ENCODE measurements at places on chromosomes 3 and 15.

GRCh38 chr3:127630811-127631714 is 2.1 kb downstream of the PODXL2 start:
- peak; percentile 85 for DNase-seq

GRCh38 chr3:65660000-65660598 is 378.6 kb downstream of the MAGI1 start:
- no peak for DNase-seq

GRCh38 chr3:61422945-61423673 is 138.3 kb upstream of the PTPRG start:
- DNase-seq = no peak

DNA sequence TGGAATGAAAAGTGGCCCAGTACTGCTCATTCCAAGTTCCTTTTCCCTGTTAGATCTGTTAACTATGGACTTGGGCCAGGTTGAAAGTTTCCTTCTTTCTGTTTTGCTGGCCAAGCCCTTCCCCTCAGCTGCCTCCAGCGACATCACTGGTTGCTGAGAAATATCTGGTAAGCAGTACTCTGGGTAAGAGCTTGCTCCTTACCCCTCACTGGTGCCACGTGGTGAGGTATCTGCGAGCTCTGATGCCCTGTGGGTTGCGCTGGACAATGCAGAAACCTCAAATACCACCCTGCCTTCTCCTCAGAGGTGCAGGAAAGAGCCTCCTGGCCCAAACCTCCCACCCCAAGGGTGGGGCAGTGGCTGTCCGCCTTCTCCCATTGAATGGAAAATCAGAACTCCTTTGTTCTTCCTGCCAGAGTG is 42.9 kb upstream of the APH1B start:
- no peak for DNase-seq

- no peak for DNase-seq
Measured at GRCh38 chr3:127247292-127247691, 40.6 kb downstream of the PRR20G start.

DNA sequence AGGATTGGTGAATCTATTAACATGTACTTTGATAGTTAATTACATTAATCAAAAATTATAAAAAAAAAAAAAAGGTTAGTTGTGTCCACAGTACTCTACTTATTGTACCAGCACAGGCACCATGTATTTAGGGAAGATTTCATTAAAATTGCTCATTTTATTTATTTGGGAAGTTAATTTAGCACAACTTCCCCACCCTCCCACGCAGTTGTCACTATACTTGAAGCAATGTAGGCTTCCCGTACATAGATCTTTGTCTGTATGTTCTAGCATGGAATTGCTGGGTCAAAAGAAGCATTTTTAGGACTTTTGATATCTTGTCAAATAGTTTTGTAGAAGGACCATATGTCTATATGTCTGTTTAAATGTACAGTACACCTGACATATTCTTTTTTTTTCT is 4.4 kb downstream of the GPR27 start:
- DNase-seq = no peak

- DNase-seq = no peak
Measured at GRCh38 chr15:74630284-74631086, 14.8 kb downstream of the CLK3 start.

DNA sequence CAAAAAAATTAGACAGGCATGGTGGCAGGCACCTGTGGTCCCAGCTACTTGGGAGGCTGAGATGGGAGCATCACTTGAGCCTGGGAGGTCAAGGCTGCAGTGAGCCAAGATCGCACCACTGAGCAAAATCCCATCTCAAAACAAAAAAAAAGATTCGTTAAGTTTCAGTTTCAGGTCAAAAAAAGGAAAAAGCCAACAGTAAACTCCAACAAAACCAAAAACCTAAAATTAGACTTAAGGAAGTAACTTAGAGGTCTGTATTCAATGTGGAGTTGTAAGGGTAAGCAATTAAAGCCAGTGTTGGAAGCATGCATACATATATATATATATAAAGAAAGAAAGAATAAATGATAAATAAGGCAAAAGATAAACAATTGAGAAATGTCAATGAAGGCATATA is 11.8 kb downstream of the KPNA1 start:
- DNase-seq = no peak

- no peak for DNase-seq
Measured at GRCh38 chr15:82656641-82657266, 9.6 kb upstream of the CPEB1 start.

DNA sequence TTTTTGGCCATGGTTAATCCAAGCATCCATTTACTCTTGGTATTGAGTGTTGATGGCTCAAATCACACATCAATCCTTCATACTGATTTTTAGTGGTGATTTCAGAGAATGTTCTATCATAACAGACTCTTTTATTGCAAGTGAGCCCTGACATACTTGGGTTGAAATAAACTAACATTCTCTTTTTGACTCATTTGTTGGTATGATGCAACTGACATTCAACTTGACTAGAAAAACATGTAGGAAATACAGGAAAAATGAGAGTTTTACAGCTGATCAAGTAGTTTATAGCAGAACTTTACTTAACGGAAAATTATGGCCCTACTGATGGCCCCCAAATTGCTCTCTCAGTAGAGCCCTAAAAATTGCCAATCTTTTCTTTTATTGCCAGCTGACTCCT is 173.9 kb upstream of the CD96 start:
- DNase-seq = no peak

GRCh38 chr3:194880940-194881925 is 195.6 kb downstream of the FAM43A start:
- DNase-seq = no peak

DNA sequence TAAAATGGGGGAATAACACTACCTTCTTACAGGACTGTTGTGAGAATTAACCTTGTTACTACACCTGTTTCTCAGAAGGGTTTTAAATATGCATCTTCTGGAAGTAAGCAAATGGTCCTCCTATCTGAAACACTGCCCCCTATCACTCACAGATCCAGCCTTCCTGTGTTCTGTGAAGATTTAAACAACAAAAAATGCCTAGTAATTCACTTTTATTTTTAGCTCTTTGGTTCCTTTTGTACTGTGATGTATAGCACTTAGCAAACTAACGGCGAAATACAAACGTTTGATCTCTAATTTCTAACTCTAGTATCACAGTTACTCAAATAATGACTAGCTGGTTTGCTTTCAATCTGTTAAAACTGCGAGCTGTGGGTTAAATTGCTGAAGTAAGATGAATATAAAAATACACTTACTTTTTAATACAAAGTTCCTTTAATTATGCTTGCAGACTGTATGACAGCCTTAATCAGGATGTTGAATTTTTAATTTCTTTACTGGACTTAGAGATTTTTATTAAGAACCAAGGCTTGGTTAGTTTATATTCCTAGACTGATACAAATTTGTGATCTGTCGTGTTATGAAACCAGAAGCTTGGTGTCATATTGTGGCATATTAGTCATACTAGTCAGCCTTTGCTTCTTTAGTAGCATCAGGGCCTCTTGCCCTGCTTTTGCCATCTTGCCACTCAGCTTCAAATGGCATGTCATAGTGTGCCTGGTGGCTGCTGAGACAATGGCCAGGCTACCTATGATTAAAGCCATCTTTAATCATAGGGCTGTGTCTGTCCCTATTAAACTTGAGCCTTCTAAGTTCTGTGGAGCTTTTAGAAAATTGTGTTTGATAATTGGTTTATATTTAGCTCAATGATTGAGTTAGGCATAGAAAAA is 9.2 kb downstream of the EIF3J start:
- no peak for DNase-seq

- DNase-seq = no peak
Measured at GRCh38 chr15:80426316-80426715, 22.1 kb downstream of the ARNT2 start.

DNA sequence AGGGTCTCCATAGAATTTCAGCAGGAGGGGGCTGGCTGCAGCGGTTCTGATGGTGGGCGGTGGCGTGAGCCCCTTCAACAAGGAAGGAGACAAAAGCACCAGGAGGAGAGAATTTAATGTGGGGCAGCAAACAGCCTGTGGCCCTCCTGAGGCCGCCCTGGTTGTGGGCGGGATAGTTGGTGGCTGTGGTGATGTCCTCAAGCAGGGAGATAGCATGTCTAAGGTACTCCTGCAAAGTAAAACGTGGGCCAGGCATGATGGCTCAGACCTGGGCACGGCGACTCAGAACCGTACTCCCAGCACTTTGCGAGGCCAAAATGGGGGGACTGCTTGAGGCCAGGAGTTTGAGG is 94.0 kb downstream of the LRRK1 start:
- DNase-seq = no peak

GRCh38 chr15:71730277-71731144 is 79.8 kb upstream of the NR2E3 start:
- DNase-seq = peak; percentile 58

- DNase-seq = no peak
Measured at GRCh38 chr15:62901087-62901486, 141.5 kb upstream of the TPM1 start.

- peak; percentile 89 for DNase-seq
Measured at GRCh38 chr3:170358042-170359010, 811 bp downstream of the SKIL start.

DNA sequence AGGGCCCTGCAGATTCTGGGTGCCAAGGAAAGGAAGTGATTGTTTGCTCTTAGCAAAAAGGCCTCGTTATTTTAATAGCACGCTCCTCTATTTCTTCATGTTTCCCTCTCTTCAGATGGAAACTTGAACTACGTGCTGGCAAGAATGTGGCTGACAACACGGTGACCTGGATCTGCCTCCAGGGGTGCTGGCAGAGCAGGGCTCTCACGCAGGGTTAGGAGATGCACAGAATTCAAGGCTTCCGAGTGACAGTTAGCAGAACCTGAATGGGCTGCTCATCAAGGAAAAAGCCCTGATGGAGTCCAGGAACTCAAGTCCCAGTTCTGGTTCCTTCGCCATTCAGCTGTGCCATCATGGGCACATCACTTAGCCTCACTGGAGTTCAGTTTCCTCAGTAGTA is 22.7 kb downstream of the CYP19A1 start:
- DNase-seq = no peak

- no peak for DNase-seq
Measured at GRCh38 chr3:141294848-141295247, 63.2 kb downstream of the PXYLP1 start.

GRCh38 chr3:42960786-42961185 is 18.3 kb upstream of the GASK1A start:
- DNase-seq = no peak

DNA sequence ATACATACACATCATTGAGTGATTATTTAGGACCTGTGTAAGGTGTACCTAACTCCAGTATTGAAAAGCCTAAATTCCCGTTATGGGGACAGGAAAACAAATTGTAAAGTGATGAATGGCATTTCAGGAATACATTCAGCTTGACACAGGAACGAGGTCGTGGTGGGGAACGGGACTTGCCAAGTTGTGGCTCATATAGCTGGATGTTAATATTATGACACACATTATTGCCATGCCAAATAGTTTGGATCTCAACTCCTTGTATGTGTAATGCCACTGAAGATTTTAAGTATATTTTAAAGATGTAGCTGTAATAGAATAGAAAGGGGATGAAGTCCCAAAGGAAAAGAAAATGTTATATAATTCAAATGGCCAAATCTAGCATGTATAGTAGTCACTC is 227.2 kb upstream of the GOLIM4 start:
- no peak for DNase-seq

DNA sequence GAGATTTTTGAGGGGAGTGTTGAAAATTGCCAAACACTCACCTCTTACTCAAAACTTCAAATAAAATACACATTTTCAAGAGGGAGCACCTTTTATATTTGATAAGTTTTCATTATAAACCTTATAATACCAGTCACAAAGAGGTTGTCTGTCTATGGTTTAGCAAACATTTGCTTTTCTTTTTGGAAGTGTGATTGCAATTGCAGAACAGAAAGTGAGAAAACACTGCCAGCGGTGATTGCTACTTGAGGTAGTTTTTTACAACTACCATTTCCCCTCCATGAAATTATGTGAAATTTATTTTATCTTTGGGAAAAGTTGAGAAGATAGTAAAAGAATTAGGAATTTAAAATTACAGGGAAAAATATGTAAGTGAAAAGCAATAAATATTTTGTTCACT is 20.1 kb downstream of the DIPK2A start:
- DNase-seq = no peak

DNA sequence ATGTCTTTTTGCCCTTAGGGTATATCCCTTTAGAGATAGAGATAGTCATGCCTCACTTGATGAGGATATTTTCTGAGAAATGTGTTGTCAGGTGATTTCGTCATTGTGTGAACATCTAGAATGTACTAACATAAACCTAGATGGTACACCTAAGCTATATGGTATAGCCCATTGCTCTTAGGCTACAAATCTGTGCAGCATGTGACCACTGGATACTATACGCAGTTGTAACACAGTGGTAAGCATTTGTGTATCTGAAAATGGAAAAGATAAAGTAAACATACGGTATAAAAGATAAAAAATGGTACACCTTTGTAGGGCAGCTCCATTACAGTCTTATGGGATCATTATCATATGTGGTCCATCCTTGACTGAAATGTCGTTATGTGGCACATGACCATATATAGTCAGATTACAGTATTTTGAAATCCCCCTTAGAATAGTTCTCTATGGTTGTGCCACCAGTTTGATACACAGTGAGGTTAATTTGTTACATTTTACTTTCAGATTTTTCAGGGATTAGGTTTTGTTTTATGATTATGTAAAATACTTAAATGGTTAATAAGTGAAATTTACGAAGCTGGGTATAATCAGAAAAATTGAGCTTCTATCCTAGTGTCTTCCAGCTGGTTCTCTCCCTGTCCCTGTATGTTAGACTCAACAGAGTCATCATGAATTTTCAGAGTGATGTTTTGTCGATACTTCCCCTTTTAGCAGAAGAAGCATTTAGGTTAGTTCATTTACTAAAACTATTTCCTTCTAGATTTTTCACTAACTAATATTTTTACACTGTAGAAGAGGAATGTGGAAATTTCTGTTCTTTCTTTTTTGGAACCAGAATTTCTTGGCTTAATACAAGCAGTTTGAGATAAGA is 12.8 kb downstream of the SETD5 start:
- no peak for DNase-seq

GRCh38 chr3:154588831-154589230 is 158.8 kb upstream of the GPR149 start:
- DNase-seq = no peak

- peak; percentile 48 for DNase-seq
Measured at GRCh38 chr15:34718681-34719665, 35.8 kb downstream of the GJD2 start.

GRCh38 chr3:54355800-54356199 is 233.4 kb downstream of the CACNA2D3 start:
- no peak for DNase-seq

DNA sequence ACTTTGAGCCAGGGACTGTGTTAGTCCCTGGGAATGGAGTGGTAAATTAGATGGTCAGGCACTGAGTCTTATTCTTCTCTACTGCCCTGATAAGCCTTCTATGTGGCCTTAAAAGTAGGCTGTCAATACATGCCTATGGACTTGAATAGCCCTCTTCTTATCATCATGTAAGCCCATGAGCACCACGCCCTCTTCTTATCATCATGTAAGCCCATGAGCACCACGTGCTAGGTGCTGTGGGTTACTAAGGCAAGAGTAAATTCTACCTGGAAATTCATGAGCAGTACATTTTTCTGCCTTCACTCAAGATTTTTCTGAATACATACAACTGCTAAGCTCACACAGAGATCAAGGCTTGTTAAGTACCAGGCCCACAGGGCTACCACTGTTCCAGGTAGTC is 68.5 kb downstream of the DHX30 start:
- DNase-seq = no peak

- no peak for DNase-seq
Measured at GRCh38 chr15:78314181-78314581, 14.8 kb upstream of the SKIC8 start.

GRCh38 chr15:52257734-52258062 is 37.9 kb downstream of the MYO5C start:
- DNase-seq = peak; percentile 85

- no peak for DNase-seq
Measured at GRCh38 chr3:81463781-81464180, 297.7 kb downstream of the GBE1 start.

Measured in WERI-Rb-1 (cell line).